ENCODE measurements at places on chromosomes 12 and 14.

- no peak for DNase-seq
These were observed 254.9 kb downstream of the AACS start for GRCh38 chr12:125320177-125320576.

DNA sequence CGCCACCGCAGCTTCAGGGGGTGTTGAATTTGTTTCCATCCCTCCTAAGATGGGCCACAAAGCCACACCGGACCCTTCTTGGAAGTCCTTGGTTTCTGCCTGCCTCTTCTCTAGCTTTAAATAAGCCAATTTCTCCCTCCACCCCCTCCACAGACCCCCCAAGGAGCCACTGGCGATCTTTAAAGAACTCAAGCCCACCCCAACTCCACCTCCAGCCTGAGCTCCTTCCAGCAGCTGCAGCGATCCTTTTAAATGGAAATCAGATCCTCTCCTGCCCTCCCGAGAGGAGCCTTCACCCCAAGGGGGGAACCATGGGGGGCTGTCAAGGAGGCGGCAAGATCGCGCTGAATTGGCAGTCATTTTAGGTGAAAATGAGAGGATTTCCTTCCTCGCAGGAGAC lies 133.1 kb downstream of the NCOR2 start:
- no peak for DNase-seq

GRCh38 chr12:5921966-5922899 lies 22.8 kb downstream of the ANO2 start:
- no peak for DNase-seq

DNA sequence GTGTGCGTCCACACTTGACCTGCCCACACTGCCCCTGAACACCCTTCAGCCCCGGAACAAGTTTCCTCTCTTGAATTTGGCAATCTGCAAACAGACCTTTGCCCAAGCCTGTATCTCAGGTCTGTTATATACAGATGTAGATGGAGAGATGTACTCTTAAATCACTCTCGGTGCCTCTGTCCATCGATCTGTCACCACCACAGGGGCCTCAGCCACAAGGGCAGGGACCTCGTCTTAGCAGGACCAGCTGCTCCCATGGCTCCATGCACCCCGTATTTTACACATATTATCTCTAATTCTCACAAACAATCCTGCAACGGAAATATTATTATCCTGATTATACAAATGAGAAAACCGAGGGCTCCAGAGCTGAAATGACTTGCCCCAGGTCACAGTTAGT lies 313.4 kb downstream of the BCL11B start:
- no peak for DNase-seq

GRCh38 chr14:66361013-66361412 lies 125.2 kb upstream of the CCDC196 start:
- DNase-seq: no peak

DNA sequence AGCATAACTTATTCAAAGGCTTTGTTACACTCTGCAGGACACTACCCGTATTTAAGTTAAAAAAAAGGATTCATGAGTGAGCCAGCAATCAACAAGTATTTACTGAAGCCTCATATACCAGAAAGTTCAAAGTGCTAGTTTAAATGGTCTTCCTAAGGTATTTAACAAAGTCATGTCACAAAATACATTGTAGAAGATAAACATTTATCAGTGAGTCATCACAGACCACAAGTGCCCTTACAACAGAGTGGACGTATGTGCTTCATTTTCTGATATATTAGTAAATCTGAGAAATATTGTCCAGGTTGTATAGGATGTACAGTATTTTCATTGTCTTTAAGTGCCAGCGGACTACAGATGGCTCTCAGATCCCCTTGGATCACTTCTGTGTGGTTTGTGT lies 24.2 kb downstream of the FLRT2 start:
- no peak for DNase-seq

- no peak for DNase-seq
These were observed 181.5 kb downstream of the FOXA1 start for GRCh38 chr14:37413504-37414003.

GRCh38 chr12:57498132-57498502 lies 10.2 kb downstream of the MARS1 start:
- DNase-seq: no peak

GRCh38 chr12:67069451-67070306 lies 199.5 kb upstream of the CAND1 start:
- peak; percentile 20 for DNase-seq

GRCh38 chr12:62933220-62933601 lies 1.7 kb downstream of the PPM1H start:
- no peak for DNase-seq

DNA sequence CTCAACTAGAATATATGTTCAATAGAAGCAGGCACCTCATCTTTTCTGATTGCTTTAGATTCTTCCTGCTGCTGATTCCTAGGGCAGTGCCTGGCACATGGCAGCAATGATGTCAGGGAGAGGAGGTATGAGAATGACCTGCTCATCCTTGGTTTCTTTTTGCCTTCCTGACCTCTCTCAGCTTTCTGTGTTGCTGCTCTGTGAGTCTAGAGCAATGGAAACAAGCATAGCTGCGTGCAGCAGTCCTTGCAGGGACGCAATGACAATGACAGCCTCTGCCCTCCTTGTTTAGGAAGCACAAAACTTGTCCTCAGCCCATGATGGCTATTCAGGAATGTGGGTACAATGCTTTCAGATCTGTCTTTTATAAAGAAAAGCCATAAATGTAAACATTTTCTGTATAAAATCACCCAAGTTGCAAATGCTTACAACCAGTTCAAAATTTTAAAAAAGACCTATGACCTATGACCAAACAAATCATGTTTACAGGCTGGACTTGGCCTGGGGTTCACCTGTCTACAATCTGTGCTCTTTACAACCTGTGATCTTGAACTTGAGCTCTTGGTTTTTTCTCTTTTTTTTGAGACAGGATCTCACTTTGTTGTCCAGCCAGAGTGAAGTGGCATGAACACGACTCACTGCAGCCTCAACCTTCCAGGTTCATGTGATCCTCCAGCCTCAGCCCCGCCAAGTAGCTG lies 549.4 kb upstream of the ATP2B1 start:
- no peak for DNase-seq

DNA sequence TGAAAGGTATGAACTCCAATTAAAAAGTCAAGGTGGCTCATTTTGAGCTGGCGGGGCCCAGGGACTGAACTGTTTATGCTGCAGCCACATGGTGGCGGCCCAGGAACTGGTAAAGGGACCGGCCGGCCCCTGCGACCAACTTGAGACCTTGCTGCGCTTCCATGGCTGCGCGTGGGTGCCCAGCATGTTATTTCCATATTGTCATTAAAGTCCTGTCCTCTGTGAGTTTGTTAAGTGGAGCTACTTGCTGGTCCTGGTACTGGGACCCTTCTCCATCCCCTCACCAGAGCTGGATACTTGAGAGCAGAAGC lies 62.3 kb downstream of the BEGAIN start:
- no peak for DNase-seq

GRCh38 chr12:53427905-53428594 lies 4.4 kb downstream of the AMHR2 start:
- DNase-seq: no peak

DNA sequence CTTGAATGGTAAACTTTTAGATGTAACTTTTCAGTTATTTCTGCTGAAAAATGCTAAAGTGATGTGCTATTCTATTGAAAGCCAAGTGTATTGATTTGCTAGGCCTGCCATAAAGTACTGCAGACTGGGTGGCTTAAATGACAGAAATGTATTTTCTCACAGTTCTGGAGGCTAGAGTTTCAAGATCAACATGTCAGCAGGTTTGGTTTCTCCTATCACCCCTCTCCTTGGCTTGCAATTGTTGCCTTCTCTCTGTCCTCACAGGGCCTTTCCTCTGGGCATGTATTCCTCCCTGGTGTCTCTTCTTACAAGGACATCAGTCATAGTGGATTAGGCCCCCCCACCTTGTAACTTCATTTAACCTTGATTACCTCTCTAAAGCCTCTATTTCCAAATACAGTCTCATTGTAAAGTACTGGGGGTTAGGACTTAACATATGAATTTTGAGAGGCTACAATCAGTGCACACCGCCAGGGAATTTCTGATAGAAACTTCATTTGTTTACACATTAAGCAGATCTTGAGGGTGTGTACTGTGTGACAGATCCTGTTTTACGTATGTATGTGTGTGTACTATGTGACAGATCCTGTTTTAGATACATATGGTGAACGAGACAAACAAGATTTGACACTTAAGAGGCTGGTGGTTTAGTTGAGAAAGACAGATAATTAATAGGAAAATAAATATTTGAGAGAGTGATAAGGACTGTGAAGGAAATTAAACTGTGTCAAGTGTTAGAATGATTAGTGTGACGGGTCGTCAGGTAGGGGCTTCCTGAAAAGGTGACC lies 49.5 kb downstream of the ADIPOR2 start:
- no peak for DNase-seq

DNA sequence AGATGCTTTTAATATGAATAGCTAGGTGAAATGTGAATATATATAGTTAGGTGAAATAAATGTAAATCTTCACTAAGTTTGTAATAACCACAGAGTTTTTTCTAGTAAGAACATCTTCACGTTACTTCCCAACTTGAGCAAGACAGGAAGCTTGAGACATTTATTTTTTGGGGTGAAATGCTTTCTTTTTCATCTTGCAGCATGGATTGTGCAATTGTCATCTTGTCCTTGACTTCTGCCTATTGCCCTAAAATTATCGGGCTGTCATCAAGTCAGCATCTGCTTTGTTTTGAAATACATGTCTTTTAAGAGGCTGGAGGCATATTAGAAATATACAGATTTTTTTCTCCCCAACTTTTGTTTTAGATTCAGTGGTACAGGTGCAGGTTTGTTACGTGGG lies 433.9 kb downstream of the PCNX1 start:
- no peak for DNase-seq

- no peak for DNase-seq
These were observed 11.9 kb downstream of the PTGDR start for GRCh38 chr14:52279408-52279807.

GRCh38 chr12:11762723-11763326 lies 113.4 kb downstream of the ETV6 start:
- DNase-seq: no peak

DNA sequence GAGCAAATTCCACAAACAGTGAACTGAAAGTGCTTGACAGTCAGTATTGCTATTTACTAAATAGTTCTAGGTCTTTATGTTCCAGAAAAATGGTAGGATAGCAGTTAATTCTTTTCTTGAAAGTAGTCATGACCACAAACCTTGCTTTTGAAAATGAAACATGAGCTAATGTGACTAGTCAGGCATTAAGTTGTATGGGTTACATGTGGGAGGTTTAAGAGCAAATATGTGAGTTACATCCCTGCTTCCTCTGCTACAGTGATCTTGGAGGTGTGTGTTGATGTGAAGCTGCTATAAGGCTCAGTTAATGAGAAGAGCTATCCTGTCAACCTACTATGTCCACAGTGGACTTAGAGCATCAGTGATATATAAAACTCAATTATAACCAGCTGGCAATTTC lies 741.6 kb downstream of the FSCB start:
- DNase-seq: no peak

GRCh38 chr12:43208627-43209026 lies 343.4 kb downstream of the ADAMTS20 start:
- DNase-seq: no peak

GRCh38 chr12:116607039-116607438 lies 47.9 kb downstream of the MAP1LC3B2 start:
- DNase-seq: no peak

- no peak for DNase-seq
These were observed 62.0 kb downstream of the NDUFA12 start for GRCh38 chr12:94941440-94941862.

- DNase-seq: no peak
These were observed 151.5 kb upstream of the GSC start for GRCh38 chr14:94921456-94921855.

- DNase-seq: no peak
These were observed 31.6 kb upstream of the PTPRQ start for GRCh38 chr12:80412343-80412953.

DNA sequence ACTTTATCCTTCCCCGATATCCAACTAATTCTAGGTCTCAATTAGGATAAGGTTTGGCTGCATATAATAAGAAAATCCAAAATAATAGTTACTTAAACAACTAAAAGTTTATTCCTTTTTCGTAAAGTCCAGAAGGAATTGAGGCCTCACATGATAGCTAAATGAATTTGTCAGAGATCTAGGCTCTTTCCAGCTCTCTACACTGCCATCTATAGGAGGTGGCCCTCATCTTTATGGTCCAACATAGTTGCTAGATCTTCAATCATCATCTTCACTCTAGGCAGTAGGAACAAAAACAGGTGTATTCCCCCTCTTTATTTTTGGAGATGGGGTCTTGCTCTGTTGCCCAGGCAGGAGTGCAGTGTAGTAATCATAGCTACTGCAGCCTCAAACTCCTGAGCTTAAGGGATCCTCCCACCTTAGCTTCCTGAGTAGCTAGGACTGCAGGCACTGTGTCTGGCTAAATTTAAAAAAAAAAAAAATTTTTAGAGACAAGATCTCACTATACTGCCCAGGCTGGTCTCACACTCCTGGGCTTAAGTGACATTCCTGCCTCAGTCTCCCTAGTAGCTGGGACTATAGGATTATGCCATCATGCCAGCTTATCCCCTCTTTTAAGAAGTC lies 46.5 kb upstream of the SAV1 start:
- peak; percentile 22 for DNase-seq

GRCh38 chr14:72053651-72054050 lies 121.4 kb downstream of the RGS6 start:
- DNase-seq: no peak

- no peak for DNase-seq
These were observed 4.5 kb downstream of the PGF start for GRCh38 chr14:74950795-74951442.

DNA sequence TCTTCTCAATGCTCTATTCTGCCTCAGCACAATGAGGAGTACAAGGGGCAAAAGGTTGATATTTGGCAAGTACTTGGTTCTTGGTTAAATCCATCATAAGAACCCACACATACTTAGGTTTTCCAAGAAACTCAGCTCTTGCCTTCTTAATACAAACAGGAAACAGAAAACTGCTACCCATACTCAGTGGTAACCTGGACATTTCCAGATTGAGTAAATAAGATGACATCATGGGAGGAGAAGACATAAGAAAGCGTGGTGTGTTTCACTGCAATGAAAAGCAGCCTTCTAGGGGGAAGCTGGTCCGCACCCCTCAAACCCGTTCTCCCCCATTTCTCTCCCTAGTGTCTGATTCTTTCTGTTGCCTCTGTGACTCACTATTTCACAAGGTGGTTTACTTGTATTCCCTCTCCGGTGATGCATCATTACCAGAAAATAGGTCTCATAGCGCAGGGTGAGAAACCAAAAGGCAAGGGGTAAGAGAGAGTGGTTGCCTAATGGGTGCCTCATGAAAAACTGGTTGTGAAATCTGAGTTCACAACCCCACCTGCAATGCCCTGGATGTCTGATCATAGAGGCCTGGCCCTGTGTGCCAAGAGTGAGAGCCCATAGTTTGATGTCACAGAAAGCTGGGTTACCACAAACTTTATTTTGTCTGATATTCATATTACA lies 326.5 kb upstream of the TBX3 start:
- no peak for DNase-seq

GRCh38 chr12:27552235-27552634 lies 28.2 kb downstream of the PPFIBP1 start:
- no peak for DNase-seq

- no peak for DNase-seq
These were observed 238.8 kb downstream of the DACT1 start for GRCh38 chr14:58876608-58877007.
